Gastroesophageal sphincter (tissue), 4 donors: ENCODE measurements at places on chromosomes 2 and 18.

DNA sequence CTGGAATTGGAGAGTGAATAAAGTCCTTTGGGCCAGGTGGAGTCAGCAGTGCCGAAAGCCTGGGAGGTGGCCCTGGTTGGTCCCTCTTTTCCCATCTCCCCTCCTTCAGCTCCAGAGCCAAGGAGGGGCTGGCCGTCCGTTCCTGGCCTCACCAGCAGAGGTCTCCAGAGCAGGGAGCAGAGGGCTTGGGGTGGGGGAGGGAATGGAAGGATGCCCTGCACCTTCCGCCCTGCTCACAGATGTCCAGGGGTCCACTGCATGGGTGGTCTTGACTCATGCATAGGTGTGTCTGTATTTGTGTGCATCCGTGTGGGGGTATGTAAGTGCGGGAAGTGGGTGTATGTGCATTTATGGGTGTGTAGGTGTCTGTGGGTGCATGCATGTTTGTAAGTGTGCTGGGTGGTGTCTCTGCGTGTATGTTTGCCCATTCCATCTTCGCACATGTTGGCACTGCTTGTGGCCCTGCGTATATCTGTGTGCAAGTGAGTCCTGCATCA is 201.8 kb downstream of the ZFP36L2 start:
- peak; percentile 66 for ATAC-seq

DNA sequence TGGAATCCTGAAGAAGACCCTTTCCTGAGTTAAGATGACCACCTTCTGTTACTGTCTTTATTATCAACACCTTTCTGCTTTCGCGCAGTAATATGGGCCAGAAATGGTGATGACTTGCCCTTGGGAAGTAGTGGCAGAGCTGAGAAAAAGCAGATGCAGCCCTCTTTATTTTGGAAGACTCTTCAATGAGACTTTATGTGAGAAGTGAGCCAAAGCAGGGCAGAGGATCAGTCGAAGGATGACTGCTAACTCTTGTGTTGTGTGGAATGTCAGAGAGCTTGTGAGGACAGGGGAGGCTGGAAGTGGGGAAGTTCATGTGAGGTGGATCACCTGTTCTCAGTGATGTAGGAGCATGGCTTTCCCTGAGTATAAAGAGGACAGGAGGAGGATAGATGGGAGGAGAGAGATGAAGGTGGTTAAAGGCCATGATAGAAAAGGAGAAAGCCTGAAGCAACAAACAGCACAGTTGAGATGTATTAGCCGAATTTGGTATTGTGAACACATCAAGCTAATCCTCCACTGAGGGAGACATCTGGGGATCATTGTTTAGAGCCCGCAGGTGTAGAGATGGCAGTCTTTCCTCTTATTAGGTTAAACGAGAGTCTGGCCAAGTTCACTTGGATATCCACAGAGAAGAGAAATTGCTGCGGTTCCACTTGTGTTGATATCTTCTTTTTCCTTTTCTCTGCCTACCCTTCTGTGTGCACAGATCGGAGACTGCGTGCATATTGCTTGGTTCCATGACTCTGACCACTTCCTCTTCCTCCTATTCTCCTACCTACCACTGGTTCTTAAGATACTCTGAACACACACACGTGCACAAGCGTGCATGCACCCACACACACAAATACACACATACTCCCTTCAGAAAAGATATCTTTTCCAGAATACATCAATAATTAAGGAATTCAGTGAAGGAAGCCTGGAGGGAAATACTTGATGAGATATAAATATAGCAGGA is 67.4 kb downstream of the SLC9A2 start:
- no peak for ATAC-seq

DNA sequence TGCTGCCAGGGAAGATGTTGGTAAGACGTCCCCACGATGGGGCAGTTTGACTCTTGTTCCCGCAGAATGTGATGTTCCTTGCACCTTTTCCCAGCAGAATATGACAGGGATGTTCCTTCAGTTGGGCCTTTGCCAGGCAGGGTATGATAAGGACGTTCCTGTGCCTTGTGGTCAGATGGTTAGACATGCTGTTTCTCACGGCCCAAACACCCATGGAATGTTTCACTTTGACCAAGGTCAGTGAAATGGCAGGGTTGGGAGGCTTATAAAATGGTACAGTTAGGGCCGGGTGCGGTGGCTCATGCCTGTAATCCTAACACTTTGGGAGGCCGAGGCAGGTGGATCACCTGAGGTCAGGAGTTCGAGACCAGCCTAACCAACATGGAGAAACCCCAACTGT is 40.3 kb upstream of the YPEL5 start:
- no peak for ATAC-seq

DNA sequence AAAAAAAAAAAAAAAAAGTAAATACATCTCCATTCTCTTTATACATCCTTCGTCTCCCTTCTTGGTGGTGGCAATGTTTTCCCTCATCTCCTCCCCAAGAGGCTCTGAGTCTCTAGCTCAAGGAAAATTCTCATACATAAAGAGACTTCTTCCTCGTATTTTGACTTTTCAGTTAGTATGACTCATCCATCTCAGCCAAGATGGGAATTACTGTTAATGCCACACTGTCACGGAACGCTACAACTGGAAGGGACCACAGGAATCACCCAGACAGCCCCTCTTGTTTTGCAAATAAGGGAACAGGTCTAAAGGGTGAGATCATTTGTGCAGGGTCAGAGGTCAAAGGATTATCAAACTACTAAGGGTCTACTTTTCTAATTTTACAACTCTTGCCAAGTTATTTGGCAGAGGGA is 19.5 kb downstream of the NFE2L2 start:
- no peak for ATAC-seq

DNA sequence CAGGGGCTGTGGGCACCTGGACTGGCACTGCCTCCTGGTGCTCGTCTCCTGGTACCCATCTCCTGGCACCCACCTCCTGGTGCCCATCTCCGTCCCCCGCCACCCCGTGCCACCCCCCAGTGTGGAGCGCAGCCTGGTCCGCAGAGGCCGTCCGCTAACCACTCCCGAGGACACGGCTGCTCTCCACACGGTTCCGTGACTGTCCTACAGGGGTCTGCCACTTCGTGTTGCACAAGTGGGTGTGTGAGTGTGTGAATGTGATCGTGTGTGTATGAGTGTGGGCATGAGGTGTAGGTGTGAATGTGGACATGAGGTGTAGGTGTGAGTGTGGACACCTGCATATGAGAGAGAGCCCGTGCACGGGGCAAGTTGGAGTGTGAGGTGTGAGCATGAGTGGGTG is 119.4 kb upstream of the HS6ST1 start:
- ATAC-seq: no peak

- ATAC-seq: no peak
Measured at GRCh38 chr2:143177096-143177786, 48.0 kb downstream of the ARHGAP15 start.

GRCh38 chr2:239025096-239025801 is 177.4 kb downstream of the TWIST2 start:
- no peak for ATAC-seq
